ENCODE measurements at places on chromosomes 7 and 10.

GRCh38 chr10:4470231-4470835, 355.7 kb upstream of the AKR1E2 start:
- DNase-seq: no peak

DNA sequence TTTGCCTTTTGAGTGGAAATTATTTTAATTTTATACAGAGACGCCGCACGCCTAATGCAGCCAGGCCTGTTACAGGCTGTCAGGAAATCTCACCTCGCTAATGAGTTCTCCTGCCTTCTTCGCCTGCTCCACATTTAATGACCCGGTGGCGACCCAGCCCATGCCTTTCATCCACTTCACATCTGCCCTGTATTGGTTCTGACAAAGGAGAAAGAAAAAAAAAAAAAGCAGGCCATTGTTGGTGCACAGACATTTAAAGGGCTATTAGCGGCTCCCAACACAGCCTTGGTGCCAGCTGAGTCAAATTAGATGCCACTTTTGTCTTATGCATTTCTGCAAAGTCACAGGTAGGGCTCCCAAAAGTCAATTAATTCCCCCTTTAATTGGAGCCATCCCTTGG, 43.3 kb downstream of the NRAP start:
- DNase-seq: no peak

DNA sequence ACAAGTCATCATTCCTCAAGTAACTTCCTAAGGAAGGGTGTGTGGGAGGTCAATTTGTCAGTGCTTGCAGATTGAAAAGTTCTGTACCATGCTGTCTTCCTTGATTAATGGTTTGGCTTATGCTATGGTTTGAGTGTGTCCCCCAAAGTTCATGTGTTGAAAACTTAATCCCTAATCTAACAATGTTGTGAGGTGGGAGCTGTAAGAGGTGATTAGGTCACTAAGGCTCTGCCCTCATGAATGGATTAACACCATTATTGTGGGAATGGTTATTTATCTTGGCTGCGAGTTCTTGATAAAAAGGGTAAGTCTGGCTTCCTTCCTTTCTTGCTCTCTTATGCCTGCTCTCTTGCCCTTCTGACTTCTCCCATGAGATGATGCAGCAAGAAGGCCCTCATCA, 29.3 kb upstream of the TMEM229A start:
- no peak for DNase-seq

DNA sequence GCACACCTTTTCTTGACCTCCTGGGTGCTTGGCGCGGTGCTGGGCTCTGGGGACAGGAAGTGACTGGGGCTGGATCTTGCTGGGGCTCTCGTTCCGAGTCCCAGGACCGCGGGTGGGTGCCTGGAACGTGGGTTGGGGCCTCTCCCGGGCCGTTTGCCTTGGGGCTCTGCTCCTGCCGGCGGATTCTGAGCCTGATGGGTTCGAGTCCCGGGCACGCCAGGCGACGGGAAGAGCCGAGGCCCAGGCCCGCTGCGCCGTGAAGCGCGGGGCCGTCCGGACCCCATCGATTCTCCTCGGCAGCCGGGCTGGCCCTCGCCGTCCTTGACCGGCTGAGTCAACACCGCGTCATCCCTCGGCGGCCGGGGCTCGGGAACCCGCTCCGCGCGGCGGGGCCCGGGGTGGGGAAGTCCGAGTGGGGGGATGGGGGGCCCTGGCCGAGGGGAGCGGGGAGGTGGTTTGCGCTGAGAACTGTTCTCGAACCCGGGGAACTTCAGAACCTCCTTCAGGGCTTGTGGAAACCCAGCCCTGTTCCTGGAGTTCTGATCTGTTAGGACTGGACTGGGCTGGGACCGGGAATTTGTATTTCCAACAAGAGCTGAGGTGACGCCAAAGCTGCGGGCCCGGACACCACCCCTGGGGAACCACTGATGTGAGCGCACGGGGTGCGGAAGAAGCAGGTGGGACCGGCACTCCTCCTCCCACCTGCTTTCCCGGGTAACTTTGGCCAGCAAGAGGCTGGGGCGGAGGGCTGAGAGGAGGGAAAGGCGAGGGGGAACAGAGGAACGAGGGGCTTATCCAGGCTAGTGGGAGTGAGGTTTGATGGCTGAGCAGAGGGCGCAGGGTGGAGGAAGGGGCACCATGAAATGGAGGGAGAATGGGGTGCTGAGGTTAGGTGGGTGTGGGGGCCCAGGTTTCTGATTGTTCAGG, 6.2 kb downstream of the HHEX start:
- DNase-seq: no peak

DNA sequence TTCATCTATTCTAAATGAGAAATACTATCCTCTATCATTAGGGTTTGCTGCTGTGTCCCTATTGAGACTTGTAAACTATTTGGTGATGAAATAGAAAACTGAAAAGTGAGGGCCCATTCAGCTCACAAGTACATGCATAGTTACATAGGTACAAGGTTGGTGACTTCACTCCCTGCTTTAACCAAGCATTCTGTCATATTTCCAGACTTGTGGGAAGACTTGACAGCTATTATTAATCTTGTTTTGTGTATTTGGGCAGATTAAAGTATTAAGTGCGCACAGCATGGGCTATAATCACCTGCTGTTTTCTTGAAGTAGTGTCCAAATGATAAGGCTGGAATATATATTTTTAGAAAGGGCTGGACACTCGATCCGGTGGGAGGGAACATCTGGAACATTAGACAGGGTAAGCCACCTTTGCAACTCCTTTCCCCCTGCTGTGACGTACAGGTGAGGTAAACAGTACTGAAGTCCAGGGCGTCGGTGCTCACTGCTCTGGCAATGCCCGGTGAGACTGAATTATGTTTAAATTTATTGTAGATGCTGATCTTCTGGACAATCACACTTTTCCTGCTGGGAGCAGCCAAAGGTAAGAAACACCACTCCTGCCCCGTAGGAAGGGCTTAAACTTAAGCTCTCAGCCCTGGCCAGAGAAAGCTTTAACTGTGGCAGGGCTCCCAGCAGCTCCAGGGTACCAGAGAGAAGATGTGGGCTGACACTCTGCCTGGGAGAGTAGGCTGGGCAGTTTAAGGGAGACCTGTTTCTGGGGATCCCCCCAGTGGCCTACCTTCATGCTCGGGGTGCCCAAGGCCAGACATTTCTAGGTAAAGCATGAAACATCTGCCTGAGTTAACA, at the start of gene PNLIPRP1:
PNLIPRP1 (plus strand) TSS at position 370 of the 855 bp plus-strand sequence; CDS start at position 541, 171 bp downstream.
- DNase-seq: no peak

Measured in neural crest cell (in vitro differentiated cells).